Right hindlimb (tissue), 1 donor: ENCODE measurements at places on chromosomes 7 and 10.

- no peak for DNase-seq
Measured at GRCh38 chr10:88608780-88609179, 22.2 kb downstream of the LIPJ start.

GRCh38 chr10:3524086-3524960 is 260.7 kb downstream of the KLF6 start:
- DNase-seq: no peak

DNA sequence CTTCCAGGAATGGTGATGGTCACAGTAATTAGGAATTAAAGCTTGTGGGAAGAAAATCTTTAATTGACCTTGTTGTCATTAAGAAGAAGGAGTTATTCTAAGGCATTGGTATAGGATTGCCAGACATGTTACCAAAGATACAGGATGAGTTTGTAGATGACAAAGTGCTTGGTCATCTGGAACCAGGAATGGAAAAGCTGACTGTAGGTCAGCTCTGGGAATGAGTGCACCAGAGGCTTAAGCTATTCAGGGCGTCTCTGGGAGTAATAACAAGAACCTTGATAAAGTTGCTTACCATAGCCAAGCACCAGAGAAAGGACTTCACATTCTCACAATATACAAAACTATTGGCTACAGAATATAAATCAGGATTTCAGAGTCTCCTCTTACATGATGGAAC is 89.0 kb downstream of the PHTF2 start:
- DNase-seq: no peak

GRCh38 chr7:77415476-77415822 is 700 bp downstream of the GSAP start:
- no peak for DNase-seq

- DNase-seq: no peak
Measured at GRCh38 chr7:66634816-66635215, 6.1 kb downstream of the KCTD7 start.

DNA sequence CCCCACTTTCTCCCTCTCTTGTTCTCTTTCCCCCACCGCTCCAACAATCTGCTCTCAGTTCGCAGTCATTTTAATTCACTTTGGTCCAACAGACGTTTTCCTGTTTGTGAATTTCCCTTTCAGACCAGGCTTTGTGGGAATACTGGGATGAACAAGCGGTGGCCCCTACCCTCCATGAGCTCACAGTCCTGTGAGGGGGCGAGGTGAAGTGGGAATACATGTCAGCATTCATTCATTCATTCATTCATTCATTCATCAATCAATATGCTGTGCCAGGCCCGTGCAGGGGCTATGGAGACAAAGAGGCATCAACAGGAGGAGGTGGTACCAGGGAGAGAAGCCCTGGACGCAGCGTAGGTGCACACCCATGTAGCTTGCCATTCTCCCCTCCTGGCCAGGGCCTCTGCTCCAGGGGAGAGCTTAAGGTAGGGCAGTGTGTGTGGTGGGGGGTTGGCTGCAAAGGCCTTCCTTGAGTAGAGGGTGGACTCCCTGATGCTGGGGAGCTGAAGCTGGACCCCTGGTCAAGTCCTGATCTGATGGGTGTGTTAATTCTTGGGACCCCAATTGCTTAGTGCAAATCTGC is 16.1 kb downstream of the PRF1 start:
- peak; percentile 17 for DNase-seq

GRCh38 chr7:43454936-43455518 is 127.9 kb upstream of the STK17A start:
- no peak for DNase-seq

DNA sequence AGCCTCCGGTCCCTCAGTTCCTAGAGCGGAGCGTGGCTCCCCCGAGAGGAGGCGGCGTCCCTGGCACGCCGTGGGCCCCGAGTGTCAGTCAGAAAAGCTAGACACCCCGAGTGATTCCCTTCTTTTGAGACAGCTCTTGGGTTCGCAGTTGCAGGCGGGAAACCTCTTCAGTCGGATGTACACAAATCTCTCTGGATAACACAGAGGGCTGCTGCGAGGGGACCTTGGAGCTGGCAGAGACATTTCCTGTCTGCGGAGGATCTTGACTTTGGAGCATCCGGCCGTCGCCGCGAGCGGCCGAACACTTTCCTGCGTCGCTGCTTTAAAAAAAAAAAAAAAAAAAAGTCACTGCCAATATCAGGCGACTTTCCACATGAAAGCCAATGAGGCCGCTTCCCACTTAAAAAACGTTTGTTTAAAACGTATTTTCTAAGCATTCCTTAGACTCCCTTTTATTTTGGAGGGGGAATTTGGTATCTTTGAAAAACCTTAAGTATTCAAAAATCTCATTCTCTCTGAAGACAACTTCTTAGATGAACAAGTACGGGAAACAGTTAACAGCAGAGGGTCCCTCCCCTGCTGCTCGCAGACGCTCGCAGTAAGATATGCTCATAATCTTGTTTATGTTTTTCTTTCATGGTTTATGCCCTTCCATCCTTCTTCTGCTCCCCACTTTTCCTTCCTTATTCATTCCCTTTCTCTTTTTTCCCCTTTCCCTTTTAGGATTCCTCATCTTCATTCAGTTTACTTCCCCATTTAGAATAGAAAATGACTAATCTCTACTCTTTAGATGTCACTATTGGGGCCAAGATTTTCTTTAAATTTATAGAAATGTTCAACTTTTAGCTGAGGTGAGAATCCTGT is 10.0 kb downstream of the HHEX start:
- peak; percentile 50 for DNase-seq

GRCh38 chr7:11716185-11716584 is 115.8 kb downstream of the THSD7A start:
- DNase-seq: no peak

- no peak for DNase-seq
Measured at GRCh38 chr7:103771294-103771693, 218.2 kb downstream of the RELN start.

GRCh38 chr10:54906940-54907339 is 105.9 kb upstream of the PCDH15 start:
- no peak for DNase-seq

DNA sequence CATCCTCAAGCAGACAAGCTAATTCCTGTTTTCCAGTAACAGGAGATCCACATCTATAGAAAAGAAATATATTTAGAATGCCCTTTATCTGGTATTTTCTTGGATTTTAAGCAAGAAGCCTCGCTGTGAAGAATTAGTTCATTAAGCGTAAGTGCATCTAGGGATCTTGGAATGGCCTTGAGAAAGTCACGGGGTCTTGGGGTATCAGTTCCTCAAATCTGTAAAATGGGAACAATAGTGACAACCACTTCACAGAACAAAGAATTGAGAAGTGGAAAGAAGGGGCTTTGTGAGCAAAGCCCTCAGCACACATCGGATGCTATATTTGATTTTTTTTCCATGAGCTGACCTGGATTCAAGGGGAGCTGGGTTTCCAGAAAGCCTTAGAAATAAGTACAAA is 32.3 kb upstream of the WDFY4 start:
- no peak for DNase-seq

DNA sequence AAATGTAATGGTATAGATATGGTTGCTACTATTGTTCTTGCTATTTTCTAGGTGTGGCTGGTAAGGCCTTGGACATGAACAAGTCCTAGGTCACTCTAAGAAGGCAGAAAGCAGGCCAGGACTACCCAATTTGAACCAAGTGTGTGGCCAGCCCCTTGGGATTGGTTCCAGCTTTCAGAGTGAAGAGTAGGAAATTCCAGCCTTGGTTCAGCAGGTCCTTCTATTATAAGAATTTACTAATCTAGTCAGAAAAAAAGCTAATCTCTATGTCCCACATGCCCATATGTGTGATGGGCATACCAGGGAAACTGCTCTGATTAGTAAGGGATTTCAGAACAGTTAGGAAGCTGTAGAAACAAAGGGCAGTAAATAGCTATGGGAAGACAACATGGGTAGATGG is 7.8 kb upstream of the TARP start:
- DNase-seq: no peak

DNA sequence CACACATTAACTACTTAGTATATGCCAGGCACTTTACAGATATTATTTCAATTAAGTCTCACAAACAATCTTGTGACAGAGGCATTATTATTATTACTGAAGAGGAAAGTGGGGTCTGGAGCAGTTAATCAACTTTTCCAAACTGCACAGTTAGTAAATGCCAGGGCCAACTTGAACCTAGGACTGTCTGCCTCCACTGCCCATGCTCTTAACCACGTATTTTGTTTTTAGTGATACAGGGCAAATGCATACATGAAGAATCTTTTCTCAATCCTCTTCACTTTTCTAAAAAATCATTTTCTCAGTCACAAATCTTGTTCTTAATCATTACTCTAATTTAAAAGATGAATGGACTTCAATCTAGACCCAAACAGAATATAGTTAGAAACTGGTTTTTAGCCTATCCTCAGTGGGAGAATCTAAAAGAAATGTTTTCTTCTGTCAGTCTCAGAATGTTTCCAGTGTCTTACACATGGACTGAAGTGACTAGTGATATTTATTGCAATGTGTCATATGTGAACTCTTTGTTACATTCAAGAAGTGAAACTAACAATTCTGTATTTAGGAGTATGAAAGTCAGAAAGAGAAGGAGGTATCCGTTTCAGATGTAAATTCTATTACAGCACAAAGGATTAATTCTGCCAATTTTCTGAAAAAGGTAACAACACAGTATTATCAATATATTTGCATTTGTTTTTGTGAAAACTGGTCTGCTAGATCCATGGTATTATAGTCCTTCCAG is 55.5 kb upstream of the CCNJ start:
- no peak for DNase-seq

DNA sequence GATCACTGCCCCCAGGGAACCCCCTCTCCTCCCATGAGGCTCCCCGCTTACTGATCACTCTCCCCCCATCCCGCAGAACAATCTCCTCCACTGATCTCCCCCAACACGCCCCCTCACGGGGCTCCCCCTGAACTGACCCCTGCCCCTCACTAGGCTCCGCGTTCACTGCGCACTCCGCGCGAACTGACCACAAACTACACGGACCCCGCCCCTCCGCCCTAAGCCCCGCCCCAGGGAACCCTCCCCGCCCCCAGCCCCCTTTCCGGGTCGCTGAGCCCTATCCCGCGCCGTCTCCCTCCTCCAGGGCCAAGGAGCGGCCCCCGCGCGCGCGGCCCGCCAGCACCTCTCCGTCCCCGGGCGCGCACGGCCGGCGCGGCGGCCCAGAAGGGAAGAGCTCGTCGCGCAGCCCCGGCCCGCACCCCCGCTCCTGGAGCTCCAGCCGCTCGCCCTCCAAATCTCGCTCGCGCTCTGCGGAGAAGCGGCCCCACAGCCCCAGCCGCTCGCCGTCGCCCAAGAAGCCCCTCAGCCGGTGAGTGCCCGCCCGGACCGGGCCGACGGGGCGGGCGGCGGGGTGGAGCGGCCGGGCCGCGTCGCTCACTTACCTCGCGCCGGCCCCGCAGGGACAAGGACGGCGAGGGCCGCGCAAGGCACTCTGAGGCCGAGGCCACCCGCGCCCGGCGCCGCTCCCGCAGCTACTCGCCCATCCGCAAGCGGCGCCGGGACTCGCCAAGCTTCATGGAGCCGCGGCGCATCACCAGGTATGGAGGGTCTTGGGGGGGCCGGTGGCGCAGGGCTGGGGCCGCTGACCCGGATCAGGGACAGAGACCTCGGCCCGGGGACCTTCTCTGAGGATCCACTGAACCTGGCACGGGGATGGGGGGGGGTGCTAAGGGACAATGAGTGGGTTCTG is 19.9 kb upstream of the HSPB1 start:
- DNase-seq: no peak

DNA sequence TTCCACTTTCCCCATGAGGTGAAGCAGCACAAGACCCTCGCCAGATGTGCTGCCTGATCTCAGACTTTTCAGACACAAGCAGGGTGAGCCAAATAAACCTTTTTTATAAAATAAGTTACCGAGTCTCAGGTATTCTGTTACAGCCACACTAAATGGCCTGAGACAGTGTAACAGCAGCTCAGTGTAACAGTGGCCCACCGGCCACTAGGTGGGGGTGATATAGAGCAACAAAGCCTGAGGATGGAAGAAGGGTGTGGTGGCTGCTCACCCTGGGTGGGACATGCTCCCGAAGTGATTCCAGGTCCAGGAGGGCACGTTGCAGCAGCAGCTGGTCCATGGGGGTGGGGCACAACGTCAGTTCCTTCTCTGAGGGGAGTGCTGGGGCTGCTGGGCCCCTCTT is 44.6 kb downstream of the BMS1 start:
- no peak for DNase-seq

DNA sequence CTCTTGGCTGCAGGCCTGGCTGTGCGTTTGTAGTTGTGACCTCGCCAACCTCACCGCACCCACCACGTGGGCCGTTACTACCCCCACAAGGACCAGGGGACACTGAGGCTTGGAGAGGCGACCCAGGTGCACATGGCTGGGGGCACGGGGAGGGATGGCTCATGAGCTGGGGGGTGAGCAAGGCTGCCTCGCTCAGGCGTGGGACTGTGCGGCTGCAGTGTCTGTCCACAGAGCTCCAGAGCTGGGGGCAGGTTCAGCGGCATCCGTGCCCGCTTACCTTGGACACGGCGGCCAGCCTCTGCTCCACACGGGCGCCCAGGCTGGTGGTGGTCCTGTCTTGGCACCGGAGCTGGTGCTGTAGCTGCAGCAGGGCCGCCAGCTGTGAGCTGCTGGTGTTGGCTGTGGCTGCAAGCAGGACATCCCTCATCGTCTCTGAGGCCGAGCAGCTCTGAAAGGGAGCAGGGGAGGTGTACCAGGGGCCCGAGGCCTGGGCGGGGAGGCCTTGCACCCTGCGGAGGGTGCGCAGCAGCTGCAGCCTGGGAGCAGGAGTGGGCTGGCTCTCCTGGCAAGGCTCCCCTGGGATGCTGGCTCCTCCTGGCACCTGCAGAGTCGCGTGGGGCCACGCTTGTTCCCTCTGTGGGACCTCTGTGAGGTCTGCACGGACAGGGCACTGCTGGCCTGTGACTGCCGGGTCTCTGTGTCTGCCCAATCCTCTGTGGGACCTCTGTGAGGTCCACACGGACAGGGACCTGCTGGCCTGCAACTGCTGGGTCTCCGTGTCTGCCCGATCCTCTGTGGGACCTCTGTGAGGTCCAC is 60.0 kb upstream of the NKX6-2 start:
- no peak for DNase-seq

- DNase-seq: no peak
Measured at GRCh38 chr10:3568983-3569382, 216.0 kb downstream of the KLF6 start.
